ENCODE measurements at places on chromosomes 11 and 22.

- no peak for DNase-seq
Measured at GRCh38 chr22:36881504-36882245, 20.9 kb downstream of the NCF4 start.

DNA sequence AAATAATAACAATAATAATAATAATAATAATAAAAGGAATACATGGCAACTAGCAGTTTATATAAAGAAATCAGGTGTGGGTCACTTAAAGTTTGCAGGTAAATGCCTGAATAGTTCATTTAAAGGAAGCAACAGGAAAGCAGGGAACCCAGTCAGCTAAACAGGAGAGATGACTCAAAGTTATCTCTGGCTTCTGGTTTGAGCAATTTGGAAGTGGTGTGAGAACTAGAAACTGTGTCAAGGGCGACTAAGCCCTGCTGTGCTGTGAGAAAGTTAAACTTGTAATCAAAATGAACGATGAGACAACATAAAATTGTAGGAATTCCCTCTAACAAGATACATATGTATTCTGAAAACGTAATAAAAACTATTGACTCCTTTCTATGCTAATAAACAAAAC lies 35.5 kb downstream of the SLC22A9 start:
- DNase-seq = no peak

DNA sequence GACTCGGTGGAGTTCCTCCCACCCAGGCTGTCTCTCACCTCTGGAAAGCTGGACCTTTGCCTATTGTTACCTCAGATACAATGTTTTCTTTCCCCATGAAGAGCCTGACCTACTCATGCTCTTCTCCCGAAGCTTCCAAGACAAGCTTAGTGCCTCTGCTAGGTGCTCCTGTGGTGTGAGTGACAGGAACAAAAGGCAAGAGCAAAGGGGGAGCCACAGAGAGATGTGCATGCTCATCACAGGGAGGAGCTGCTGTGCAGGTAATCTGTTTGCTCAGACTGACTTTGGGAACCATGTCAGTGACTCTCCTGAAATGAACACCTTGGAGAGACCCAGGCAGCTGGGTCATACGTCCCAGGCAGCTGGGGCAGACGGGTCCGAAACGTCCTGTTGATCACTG lies 53.6 kb upstream of the VSTM5 start:
- DNase-seq = no peak

- DNase-seq = no peak
Measured at GRCh38 chr11:118763041-118763440, 27.9 kb downstream of the DDX6 start.

DNA sequence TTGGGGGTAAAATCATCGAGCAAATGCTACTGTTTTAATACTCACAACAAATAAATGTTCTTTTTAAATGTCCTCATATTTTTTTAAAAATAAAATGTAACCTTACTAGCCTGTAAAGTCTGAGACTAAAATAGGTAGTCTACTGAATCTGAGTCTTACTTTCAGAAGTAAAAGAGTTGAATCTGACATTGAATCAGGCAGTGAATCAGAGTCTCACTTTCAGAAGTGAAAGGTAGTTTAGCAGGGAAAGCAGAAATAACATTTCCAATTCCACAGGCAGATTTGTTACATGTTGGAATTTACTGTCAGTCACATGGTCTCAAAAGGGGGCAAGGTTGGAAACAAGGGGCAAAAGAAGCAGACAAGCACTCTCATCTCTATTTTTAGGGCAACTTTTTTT lies 143.0 kb downstream of the ELP4 start:
- no peak for DNase-seq

- no peak for DNase-seq
Measured at GRCh38 chr22:21445437-21446127, 21.6 kb upstream of the TMEM191C start.

DNA sequence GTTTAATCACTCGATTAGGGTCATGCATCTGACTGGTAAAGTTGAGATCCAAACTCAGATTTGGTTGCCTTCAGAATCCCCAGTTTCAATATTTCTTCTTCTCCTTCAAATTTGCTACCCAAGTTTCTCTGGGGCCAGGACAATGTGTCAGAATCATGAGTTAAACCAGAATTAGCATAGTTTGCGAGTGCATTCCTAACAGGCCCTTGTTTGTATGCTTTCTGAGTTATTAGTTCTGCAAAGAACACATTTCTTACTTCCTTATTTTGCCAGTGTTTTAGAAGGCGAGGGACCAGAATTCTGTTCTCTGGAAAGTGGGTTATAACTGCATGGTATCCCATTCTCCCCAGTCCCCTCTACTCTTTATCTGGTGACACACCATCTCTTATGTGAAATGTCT lies 112.0 kb downstream of the ARL14EP start:
- no peak for DNase-seq

Data from skeletal muscle cell (primary cell).